Activated CD4-positive, alpha-beta T cell treated with anti-CD3 and anti-CD28 coated beads for 36 hours (primary cell): ENCODE measurements at places on chromosomes 3 and 15.

DNA sequence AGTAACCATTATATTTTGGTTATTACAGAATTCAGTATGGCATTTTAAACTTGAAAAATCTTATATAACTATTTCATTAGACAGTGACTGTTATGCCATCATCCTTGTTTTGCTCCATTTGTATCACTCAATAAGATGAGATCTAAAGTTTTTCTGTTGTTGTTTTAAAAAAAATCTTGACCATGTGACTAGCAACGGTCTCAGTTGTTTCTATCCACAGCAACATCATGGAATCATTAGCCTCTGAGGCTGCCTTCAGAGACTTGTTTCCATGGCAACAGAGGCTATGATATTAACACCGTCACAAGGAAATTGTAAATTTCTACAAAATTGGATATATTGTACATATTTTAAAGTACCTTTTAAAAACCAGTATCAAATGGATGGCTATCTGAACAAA lies 129.8 kb downstream of the DLG1 start:
- DNase-seq: no peak

DNA sequence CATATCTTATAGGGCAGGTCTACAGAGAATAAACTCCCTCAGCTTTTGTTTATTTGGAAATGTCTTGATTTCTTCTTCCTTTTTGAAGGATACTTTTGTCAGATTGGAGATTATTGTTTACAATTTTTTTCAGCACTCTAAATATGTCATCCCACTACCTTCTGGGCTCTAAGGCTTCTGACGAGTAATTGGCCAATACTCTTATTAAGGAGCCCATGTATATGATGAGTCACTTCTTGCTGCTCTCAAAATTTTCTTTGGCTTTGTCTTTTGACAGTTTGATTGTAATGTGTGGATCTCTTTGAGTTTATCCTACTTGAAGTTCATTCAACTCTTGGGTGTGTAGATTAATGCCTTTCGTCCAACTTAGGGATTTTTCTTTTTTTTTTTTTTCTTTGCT lies 28.9 kb upstream of the CD200R1L start:
- DNase-seq: no peak

- DNase-seq: no peak
Observed at GRCh38 chr3:143597774-143598652, 250.3 kb downstream of the SLC9A9 start.

- DNase-seq: no peak
Observed at GRCh38 chr3:163476179-163476578, 1602.1 kb downstream of the SI start.
